Activated T-cell treated with anti-CD3 and anti-CD28 coated beads, Interleukin-2, amount 50 U/mL, for 4 hours (primary cell): ENCODE measurements at places on chromosomes 6 and 20. TPM values are rescaled to one million over a fixed set of nuclear protein-coding genes. Genes with fewer than 3 reads are reported as not detected.
A peak's percentile ranks its signal among the peaks of the same experiment; 100 is the strongest.

GRCh38 chr6:138527411-138528088, 28.3 kb upstream of the NHSL1 start:
- DNase-seq: no peak

DNA sequence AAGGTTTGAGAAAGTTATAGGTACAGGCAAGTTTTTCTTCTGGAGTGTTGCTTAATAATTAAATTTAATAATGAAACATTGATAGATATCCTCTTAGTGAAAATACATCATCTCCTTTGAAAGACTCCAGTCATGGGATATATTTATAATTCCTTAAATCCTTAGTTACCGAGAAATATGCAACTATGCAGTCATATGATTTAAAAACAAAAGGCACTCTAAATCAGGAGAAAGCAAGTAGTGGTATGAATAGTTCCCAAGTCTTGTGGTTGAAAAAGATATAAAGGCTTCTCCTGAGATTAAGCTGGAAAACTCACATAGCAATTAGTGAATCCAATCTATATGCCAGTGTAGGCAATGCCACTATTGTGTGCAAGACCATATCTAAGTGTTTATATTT, 475.4 kb downstream of the EYS start:
- DNase-seq: no peak

- DNase-seq: no peak
These were observed 8.4 kb upstream of the NR2E1 start for GRCh38 chr6:108157234-108157980.

DNA sequence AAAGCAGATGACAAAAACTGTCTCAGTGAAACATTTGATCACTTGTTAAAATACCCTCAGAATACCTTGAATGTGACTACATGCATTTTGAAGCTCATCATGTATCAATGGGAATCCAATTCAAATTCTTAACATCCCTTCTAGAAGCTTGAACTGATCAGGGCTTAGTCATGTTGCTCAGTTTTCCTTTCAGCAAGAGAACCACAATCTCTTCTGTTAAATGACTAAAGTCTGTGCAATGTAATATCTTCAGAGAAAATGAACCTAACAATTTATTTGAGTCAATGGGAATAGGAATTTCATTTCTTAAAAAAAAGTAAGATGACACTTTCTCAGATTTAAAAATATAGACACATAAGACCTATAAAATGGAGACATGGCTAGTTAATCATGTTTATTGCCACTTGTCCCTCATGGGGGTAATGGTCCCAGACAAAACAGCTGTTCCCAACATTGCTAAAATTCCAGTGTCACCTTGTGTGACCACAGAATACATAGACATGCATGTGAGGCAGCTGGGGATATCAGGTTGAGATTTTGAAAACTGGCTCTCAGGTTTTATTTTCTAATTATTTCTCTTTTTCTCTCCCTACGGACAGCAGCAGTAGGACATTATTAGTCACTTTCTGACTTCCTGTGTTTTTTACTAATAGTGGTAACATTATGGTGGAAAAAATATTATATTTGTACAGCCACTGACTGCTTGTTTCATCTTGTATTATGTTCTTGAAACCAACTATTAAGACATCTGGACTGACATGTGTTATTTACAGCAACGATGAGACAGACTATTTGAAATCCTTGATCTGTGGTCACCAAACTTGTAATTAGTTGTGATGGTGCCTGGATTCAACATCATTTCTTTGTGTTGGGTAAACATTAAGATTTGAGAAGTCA, 192.5 kb downstream of the COL9A1 start:
- no peak for DNase-seq

GRCh38 chr6:118260833-118261232, 287.3 kb upstream of the PLN start:
- DNase-seq: no peak

GRCh38 chr20:21262812-21263211, 40.3 kb upstream of the XRN2 start:
- no peak for DNase-seq

DNA sequence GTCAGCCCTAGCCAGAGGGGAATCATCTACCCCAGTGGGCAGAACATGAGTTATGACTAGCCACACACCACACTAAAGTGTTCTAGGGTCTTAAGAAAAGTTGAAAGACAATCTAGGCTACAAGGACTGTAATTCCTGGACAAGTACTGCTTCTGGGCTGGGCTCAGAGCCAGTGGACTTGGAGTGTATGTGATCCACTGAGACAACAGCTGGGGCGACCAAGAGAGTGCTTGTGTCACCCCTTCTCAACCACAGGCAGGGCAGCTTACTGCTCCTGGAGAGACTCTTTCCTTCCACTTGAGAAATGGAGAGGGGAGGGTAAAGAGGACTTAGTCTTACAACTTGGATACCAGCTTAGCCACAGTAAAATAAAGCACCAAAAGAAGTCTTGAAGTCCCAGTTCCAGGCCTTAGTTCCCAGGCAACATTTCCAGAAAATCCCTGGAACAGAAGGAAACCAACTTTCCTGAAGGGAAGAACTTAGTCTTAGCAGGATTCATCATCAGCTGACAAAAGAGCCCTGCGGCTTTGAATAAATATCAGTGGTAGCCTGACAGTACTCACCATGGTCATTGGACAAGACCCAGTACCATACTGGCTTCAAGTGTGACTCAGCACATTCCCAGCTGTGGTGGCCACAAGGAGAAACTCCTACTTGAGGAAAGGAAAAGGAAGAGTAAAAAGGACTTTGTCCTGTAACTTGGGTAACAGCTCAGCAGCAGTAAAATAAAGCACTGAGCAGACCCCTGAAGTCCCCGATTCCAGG, 355.1 kb upstream of the ADGRB3 start:
- DNase-seq: no peak

DNA sequence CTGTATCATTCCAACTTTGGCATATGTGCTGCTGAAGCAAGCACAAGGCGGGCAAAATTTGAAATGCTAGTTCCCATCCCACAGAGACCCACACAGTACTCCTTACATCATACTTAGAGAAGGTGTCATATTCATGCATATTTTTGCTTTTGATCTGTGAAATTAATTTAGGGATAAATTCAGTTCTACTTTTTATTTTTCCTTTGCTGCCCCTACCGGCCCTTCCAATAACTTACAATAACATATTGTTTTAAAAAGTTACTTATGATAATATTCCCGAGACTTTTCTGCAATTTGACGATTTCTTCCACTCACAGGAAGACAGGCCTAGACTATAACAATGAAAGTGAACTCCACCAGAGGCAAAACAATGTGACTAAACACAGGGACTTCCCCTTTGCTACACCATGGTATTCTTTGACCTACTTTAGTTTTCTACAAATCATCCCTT, 35.0 kb downstream of the SESN1 start:
- no peak for DNase-seq

DNA sequence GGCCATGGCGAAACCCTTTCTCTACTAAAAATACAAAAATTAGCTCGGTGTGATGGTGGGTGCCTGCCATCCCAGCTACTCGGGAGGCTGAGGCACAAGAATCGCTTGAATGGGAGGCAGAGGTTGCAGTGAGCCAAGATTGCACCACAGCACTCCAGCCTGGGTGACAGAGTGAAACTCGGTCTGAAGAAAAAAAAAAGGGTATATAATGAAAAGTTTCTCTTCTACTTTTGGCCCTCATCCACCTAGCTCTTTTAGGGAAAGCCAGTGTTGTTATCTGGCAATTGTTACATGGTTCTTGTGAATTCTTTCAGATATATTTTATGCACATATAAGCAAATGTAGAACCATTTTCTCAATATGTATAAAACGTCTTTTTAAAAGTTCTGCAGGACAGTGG, 19.0 kb downstream of the KIF3B start:
- DNase-seq: no peak

- no peak for DNase-seq
These were observed 47.9 kb downstream of the TIAM2 start for GRCh38 chr6:155042983-155043382.

DNA sequence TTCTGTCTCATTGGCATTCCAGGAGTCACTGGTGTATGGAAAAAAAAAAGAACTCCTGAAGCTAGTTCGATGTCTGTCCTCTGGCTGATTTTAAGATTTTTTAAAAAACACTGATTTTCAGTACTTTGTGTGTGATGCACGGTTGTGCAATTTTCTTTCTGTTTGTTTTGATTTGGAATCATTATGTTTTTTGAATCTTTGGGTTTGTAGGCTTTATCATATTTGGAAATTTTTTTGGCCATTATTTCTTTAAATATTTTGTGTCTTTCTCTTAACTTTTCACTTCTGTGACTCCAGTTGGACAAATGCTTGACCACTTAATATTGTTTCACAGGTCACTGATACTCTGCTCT, 327.2 kb downstream of the BCKDHB start:
- DNase-seq: no peak

DNA sequence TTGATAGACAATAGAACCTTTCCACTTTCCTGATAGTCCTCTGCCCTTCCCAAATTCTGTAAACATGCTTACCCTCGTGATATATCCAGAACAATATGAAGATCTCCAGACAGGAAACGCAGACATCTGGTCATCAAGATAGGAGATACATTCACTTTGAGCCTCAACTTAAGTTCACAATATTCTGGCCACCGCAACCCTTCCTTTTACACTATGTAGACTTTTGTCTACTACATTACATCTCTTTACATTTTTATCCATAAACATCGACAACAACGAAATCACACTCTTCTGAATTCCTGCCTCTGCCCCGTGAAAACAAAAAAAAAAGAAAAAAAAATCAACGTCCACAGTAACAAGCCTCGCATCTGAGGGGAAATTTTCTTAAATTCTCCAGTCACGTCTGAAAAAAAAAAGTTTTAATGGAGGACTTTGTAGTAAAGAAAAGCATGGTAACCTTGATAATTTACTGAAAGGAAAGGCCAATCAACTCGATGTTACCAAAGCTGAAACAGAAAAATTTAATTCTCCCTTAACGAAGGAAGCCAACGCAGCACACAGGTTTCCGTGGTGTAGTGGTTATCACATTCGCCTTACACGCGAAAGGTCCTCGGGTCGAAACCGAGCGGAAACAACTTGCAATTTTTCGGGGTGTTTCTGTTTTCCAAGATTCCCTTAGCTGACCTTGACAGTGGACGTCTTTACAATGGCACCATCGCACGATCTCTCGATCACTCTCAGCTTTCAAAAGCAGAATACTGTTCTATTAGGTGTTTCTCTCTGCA, 21.8 kb downstream of the POM121L2 start:
- no peak for DNase-seq

DNA sequence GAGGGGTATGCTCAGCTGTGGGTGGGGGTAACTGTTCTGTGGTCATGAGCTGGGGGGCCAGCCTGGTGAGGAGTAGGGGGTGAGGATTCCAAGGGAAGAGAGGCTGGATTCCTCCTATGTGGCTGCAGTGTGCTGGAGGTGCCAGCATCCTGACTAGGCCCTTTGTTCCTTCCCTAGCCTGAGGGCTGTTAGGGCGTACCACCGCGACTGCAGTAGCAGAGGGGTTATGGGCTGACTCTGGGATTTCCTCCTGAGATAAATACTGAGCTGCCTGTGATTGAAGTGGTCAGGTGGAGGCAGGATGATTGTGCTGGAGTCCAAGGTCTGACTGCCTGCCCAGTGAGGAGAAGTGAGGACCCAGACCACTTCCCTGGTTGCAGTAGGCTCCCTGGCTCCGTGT, 205.3 kb downstream of the ADGRG6 start:
- no peak for DNase-seq

DNA sequence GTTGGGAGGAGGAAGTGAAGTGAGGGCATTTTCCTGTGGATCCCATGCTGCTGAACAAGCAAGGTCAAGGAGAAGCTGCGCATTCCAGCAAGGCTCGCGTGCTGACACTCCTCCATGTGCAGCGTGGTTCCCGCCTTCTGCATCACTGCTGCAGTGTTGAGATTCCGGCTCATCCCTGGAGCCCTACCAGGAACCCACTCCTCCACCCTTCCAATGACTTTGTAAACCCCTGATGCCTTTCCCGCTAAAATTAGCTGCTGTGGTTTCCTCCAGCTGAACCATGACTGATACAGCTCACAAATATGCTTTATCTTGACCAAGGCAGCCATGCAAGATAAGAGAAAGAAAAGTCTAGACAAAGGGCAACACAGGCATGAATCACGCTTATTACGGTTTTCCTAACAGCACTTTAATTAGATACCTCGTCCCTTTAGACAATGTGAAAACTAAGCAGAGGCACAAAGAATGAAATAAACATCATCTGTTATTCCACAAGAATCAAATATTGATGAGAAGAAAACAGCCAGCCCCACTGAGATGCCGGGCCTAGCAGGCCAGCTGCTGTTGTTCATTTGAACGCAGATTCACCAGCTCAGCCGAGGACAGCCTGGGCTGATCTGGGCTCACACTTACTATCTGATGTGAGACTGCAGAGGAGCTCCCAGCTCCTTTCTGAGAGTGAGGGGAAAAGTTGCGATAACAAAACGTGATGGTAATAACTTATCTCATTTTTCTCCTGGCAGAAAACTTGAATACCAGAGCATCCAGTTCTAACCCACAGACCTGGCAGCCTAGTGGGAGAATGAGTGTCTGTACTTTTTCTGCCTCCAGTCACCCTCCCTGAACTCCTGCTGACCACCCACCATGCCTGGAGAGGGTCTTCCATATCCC, 14.2 kb upstream of the BNIP5 start:
- DNase-seq: no peak

- DNase-seq: no peak
These were observed 129.8 kb downstream of the HDGFL1 start for GRCh38 chr6:22699151-22699550.

GRCh38 chr6:153840039-153840850, 198.8 kb upstream of the OPRM1 start:
- DNase-seq: no peak

GRCh38 chr20:50920997-50921396, 10.2 kb downstream of the ADNP start:
- DNase-seq: no peak

- DNase-seq: peak; percentile 28
These were observed 37.1 kb downstream of the TNFAIP3 start for GRCh38 chr6:137903933-137904821.

- no peak for DNase-seq
These were observed 109.8 kb upstream of the SCAF8 start for GRCh38 chr6:154623391-154623790.

PRELID3B gene
- total RNA-seq: 174 TPM

SLC22A3 gene
- total RNA-seq: 0.11 TPM

KCNK16 gene
- not detected for total RNA-seq

CNR1 gene
- total RNA-seq: 0.16 TPM

GGTLC1 gene
- total RNA-seq: not detected

C6orf163 gene
- 1.0 TPM for total RNA-seq

C6orf118 gene
- not detected for total RNA-seq
